ENCODE measurements at places on chromosomes 6 and 20.

GRCh38 chr6:110331816-110332215 lies 26.3 kb downstream of the METTL24 start:
- DNase-seq: no peak

DNA sequence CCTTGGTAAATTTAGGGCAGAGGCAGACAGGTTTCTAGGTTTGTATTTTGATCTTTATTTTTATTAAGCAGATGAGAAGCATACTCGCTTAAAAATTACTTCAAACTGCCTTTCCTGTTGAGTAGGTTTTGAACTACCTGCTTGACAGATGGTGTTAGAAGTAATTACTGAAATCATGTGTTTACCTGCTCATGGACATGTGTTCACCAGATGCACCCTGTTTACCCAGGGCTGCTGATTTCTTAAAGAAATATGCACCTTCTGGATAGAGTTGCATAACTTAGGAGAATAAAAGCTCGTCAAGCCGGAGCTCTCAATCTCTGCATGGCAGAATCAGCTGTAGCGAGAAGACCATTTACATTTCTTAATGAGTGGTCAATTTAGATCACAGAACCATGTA lies 165.1 kb downstream of the CDKAL1 start:
- no peak for DNase-seq

DNA sequence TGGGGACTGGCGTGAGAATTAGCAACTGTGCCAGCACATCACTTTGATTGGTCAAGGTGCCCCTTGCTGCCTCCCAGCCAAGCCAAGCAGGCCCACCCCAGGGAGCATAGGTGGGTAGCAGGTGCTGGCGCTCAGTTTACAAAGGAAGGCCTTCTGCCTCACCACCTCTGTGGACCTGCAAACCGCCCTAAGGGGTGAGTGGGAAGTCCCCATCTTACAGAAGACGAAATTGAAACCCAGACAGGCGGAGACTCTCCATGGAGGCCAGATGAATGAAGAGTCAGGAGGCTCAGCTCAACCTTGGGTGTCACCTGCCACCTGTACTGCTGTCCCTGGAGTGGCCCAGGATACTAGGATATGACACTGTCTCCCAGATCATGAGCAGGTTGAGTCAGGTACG lies 21.5 kb upstream of the MAS1L start:
- DNase-seq: no peak

- DNase-seq: no peak
These were observed 15.0 kb upstream of the TBC1D22B start for GRCh38 chr6:37242429-37243052.

DNA sequence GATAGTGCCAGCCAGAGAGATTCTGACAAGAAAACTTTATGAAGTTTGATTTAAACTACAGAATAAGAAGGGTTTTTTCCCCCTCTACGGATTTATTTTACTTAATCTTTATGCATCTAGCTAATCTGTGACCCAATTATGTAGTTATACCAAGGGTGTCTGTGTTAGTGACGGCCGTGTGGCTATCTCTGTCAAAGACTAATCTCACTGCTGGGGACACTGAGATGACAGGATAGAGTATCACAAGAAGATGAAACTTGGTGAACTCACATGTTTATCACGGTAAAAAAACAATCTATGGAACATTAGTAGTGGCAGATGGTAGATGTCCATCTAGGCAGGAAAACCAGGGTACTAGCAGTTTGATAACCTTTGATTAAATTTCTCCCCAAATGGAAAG lies 149.7 kb downstream of the AHI1 start:
- DNase-seq: no peak

GRCh38 chr6:12472601-12473038 lies 182.5 kb downstream of the EDN1 start:
- DNase-seq: no peak

DNA sequence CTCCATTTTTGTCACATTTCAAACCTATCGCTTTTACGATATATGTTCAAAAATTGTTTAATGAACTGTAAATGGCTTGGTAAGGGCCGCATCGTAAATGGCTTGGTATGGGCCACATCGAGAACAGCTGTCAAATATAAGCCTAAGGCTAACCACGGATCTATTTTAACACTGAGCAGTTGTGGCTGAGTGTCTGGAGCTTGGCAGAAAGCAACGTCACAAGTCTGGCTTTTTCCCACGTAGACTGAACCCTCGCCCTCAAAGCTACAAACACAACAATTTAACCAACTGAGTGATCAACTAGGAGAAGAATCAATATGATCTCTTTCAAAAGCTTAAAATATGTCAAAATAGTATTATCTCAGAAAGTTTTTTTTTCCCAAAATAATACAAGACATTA lies 71.4 kb upstream of the PRSS16 start:
- DNase-seq: no peak

GRCh38 chr6:34865107-34865506 lies 22.7 kb downstream of the TAF11 start:
- no peak for DNase-seq

GRCh38 chr6:98203170-98203806 lies 631.1 kb upstream of the POU3F2 start:
- DNase-seq: no peak

DNA sequence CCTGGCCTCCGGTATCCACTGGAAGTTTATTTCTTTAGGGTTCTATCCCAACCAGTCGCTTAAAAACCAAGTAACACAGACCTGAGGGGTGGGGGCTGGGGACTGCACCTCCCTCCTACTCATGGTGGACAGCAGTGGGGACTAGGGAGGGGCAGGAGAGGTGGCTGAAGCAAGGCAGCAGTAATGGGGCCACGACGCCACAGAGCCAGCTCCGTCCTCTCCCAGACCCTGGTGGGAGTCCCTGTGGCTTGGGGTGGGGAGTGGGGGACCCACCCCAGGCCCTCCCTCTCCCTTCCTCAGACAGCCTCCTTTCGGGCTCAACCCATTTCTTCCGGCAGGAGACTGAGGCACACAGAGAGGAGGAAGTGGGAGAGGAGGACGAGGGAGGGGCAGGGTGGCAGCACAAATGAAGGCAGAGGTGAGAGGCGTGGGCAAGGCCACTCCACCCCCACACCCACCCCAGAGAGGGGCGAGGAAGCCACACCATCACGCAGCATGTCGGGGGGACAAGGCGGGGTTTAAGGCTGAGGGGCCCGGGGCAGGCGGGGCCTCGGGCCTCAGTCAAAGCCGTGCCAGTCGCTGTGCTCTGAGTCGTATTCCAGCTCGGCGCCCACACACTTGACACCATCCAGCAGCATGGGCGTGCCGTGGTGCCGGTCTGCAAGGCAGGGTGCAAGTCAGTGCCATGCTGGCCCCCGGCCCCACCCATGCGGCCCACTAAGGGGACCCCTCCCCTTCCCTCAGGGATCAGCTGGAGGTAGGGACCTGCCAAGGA lies 13.9 kb downstream of the ADISSP start:
- DNase-seq: no peak

GRCh38 chr6:143598466-143599080 lies 79.2 kb upstream of the PHACTR2 start:
- no peak for DNase-seq

DNA sequence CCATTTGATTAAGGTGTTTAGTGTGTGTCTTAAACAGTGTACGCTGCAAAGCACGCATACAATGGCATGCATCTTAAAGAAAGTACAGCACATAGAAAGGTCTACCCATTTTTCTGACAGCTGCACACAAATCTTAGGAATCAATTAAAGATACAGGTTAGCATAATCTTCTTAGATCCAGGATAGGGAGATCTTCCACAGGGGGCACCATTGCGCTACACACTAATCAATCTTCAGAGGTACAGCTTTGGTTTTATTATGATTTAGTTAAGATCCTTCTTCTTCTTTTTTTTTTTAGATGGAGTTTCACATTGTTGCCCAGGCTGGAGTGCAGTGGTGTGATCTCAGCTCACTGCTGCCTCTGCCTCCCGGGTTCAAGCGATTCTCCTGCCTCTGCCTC lies 63.7 kb upstream of the BEND3 start:
- DNase-seq: no peak

- no peak for DNase-seq
These were observed 587 bp upstream of the BTN3A1 start for GRCh38 chr6:26401389-26401986.

GRCh38 chr20:48777821-48778220 lies 50.0 kb downstream of the PREX1 start:
- no peak for DNase-seq
